ENCODE measurements at places on chromosomes 4 and X.

DNA sequence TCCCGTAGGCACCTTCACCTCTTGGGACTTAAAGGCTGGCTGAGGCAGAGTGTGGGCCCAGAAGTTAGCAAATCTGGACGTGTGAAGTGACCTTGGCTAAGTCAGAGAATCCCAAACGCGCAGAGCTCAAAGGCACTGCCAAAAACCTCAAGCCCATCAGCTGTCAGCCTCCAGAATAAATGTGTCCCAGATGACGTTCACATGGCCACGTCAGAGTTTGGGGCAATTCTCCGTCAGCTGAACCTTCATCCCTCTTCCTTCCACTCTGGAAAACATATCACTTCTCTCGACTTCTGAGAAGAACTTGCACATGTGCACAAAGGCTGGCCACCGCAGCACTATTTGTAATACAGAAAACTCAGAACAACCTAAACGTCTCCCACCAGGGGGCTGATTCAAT, 35.7 kb upstream of the APLN start:
- DNase-seq = no peak

DNA sequence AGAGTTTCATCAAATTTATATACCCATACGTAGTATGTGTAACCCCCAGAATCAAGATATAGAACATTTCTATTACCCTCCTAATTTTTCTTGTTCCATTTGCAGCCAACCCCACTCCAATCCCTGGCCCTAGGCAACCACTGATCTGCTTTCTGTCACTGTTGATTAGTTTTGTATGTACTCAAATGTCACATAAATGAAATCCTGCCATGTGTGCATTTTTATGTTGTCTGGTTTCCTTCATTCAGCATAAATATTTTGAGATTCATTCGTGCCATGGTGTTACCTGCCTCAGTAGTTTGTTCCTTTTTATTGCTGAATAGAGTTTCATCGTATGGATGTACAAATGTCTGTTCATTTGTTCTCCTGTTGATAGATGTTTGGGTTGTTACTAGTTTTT, 126.3 kb downstream of the MID1IP1 start:
- no peak for DNase-seq

DNA sequence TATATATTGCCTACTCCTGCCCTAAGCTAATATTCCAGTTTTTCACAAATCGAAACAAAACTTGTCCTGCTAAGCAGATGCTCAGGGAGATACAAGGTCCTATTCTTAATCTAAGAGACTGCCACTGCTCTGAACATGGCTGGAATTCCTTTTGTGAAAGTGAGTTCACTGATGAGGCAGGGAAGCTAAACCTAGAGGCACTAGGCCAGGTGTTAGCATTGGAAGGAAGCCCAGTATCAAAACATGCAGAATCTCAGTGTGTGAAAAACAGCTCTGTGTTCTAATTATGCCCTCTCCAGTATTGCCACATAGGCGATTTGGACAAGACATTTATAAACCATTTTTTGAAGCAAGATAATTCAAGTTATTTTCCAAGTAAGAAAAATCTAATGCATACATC, 47.6 kb downstream of the ABCG2 start:
- DNase-seq = no peak

DNA sequence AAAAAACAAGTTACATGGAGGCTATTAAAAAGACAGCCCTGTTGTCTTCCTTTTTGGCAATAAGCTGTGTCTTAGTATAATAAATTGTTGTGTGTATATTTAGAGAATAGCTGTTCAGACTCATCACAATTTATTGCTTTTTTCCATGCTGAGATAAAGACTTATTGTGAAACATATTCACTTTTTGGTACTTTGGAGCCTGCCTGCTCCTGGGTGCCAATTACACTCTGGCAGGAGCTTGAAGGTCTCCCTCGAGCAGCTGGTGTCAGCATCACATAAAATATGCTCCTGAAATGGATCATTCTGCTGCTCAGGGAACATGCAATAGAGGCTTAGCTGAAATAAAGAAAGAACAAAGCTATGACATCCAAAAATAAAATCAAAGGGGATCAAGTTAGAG, 211.6 kb upstream of the DKK2 start:
- DNase-seq = no peak

- DNase-seq = no peak
These were observed 64.6 kb upstream of the ENPP6 start for GRCh38 chr4:184282251-184282713.

DNA sequence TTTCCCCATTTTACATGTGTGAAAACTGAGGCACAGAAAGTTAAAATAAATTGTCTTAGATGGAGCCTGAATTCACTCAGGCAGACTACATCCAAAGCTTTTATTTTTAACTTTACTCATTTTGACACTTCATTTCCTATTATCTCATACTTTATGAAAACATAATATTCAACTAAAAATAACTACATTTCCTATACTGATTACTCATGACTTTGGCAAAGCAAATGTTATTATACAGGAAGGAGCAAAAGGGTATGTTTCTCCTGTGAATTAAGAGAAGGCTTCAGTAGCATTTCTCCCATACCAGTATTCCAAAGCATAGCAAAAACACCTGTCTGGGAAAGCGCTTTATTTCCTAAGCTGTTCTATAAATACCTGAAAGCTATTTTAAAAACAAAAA, 178.6 kb downstream of the ADAMTS3 start:
- DNase-seq = no peak

DNA sequence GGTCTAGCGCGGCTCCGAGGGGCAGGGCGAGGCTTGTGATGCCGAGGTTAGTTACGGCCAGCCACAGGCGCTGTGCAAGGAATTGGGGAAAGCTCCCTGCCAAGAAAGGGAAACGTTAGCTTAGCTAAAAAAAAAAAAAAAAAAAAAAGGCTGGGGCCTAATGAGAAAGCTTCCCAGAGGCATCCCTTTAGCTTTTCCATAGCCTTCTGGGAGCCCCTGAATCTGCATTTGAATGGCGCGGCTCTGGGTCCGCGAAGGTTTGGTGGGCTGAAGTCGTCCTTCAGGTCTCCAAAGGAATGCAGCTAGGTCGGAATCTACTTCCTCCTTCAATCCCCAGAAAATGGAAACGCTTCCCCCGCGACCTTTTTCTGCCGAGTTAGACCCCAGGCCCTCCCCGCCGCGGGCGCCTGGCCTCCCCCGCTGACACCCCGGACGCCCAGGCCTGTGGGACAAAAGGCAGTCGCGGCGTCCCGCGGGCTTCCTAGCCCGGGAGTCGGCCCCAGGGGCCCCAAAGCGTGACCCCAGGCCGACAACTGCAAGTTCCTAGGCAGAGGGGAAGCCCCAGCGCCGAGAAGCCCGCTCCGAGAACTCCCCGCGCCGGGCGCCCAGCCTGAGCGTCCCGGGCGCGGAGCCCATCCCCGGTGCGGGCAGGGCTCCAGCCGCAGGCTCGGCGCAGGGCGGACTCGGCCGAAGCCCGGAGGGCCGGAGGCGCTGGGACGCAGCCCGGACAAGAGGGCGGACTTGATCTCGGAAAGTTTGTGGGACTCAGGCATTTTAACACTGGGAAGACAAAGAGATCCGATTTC, 605 bp upstream of the FAT1 start:
- DNase-seq = no peak

DNA sequence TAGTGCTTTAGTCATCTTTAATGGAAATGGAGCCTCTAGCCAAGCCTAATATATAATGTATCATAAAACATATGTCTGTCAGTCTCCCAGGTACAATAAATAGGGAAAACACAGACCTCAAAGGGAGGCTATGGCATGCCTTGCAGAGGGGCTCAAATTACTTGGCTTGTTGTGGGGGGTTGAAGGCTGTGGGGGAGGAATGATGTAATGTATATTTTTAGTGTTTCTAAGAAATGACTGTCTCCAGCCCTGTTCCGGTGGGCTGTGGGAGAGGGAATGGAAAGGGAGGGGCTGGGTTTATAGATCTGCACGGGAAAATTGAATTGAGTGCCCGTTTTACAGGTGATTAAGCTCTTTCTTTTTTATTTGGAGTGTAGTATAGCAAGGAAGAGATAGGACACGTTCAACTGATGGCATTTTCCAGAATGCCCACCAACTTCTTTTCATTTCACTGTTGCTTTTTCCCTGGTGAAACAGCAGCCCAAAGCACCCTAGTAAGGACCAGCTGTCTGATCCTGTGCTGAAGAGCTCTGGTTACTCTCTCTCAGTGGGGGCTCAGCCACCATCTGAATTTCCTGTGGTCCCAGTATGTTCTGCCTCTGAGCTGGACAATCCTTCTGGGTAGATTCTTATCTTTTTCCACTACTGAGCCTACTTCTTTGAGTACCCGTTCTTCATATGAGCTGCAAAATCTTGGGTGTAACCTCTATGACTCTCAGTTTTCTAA, 220.7 kb upstream of the CASK start:
- DNase-seq = no peak

- no peak for DNase-seq
These were observed 63.1 kb downstream of the RTL3 start for GRCh38 chrX:78595901-78596502.

GRCh38 chr4:33924811-33925210, 2319.5 kb downstream of the ARAP2 start:
- no peak for DNase-seq

DNA sequence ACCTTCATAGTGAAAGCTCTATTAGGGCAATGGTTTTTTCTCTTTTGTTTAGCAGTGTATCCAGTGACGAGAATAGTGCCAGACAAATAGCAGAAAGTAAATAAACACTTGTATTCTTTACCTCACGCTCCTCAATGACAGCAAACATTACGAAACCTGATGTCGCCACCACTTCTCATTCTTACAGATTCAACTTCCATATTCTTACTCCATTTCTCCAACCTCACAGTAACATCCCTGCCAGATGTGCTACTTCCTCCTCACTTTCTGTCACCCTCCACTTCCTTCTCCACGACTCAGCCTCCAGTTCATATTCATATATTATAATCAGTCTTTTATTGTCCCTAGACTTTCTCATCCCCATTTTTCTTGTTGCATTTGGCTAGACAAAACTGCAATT, 1956.2 kb upstream of the AGA start:
- DNase-seq = no peak

GRCh38 chrX:147848543-147849443, 62.9 kb upstream of the FMR1 start:
- no peak for DNase-seq

- DNase-seq = no peak
These were observed 101.8 kb downstream of the ANXA5 start for GRCh38 chr4:121594796-121595526.

DNA sequence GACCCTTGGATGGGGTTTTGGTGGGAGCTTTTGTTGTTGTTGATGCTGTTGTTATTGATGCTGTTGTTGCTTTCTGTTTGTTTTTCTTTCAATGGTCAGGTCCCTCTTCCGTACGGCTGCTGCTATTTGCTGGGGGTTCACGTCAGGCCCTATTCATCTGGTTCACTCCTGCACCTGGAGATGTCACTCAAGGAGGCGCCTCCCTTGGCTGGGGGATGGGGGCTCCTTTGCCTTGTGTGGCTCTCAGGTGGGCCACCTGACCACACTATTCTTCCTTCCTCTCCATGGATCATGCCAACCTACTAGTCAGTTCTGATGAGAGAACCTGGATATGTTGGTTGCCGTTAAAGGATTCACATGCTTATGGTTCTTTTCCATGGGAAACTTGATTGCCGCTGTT, 39.1 kb upstream of the PRPS1 start:
- no peak for DNase-seq
